ENCODE measurements at places on chromosomes 2 and 18.

DNA sequence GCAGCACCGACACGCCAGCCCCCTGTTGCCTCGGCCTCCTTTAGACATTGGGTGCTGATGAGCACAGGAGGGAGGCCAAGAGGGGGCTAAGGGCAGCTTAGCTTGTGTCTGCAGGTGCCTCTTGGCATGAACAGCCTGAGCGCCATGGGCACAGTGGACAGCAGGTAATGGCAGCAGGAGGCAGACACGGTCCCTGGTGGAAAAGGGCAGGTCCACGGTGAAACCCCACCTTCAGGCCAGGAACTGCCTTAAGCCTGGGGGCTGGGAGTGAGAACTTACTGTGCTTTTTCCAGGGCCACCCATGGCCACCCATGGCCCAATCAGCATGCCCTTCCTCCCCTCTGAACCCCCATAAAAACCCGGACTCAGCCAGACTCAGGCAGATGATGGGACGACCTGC lies 633.4 kb upstream of the TMEFF2 start:
- no peak for DNase-seq

DNA sequence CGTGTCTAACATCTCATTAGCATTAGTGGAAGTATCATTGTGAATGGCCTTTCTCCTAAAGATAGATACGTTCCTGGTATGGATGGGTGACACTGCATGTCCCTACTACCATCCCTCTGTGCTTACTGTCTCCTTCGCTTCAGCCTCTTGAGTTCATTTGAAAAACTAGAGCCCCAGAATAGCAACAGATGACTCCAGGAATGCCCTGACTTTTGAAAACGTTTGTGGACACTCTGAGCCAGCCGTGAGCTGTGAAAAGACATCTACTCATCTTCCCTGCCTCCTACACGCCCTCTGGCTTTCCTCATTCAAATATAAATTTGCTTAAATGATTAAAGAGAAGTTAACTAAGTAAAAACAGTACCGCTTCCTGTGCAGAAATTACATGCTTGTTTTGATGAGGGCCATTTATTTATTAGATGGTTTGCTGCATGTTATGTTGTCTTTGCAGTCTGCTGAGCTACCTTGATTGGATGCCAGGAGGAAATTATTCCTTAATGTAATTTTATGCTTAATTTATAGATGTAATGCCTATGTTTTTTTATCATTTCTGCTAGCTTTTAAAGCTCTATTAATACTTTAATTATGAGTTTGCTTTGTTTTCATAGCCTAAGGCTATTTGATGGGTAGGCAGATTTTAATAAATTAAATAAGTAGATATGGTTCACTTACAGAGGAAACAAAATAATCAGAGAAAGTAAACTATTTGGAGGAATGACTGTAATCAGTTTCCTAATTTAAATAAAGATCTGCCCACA lies 32.1 kb upstream of the MYO3B start:
- DNase-seq = no peak

- no peak for DNase-seq
Measured at GRCh38 chr18:13276530-13277520, 58.3 kb downstream of the LDLRAD4 start.

DNA sequence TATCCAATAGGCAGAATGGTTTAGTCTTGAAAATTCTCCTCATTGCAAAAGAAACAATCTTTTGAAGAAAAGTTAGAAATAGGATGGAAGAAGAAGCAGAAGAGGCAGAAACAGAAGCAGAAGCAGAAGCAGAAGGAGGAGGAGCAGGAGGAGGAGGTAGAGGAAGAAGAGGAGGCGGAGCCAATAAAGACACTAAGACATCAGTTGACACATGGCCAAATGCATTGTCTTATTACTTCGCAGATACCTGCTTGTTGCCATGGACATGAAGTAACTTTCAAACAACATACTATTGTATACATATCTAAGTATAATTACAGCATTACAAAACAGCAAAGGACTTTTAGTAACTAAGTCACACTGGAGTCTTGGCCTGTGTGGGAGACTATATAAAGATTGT lies 606.3 kb downstream of the METTL4 start:
- DNase-seq = no peak

GRCh38 chr2:175049661-175050060 lies 44.5 kb upstream of the CHN1 start:
- DNase-seq = no peak

GRCh38 chr2:199144546-199144945 lies 313.2 kb downstream of the SATB2 start:
- no peak for DNase-seq

- DNase-seq = no peak
Measured at GRCh38 chr2:71683070-71683469, 229.7 kb downstream of the DYSF start.

DNA sequence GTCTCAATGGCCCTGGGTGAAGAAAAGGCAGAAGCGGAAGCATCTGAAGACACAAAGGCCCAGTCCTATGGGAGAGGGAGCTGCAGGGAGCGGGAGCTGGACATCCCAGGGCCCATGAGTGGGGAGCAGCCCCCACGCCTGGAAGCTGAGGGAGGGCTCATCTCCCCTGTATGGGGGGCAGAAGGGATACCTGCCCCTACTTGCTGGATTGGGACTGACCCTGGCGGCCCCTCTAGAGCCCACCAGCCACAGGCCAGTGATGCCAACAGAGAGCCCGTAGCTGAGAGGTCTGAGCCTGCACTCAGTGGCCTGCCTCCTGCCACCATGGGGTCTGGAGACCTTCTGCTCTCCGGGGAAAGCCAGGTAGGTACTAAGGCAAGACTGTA lies 13.2 kb downstream of the CEP68 start:
- no peak for DNase-seq

DNA sequence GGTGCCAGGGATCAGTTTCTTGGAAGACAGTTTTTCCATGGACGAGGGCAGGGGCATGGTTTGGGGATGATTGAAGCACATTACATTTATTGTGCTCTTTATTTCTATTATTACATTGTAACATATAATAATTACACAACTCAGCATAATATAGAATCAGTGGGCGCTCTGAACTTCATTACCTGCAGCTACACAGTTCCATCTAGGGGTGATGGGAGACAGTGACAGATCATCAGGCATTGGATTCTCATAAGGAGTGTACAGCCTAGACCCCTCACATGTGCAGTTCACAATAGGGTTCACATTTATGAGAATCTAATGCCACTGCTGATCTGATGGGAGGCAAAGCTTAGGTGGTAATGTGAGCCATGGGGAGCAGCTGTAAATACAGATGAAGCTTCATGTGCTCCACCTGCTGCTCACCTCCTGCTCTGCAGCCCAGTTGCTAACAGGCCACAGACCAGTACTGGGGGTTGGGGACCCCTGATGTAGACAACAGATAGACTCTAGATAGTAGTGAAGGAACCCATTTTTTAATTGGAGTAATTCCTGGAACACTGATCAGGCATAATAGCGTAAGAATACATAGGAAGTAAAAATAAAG lies 41.5 kb upstream of the MC4R start:
- peak; percentile 24 for DNase-seq

DNA sequence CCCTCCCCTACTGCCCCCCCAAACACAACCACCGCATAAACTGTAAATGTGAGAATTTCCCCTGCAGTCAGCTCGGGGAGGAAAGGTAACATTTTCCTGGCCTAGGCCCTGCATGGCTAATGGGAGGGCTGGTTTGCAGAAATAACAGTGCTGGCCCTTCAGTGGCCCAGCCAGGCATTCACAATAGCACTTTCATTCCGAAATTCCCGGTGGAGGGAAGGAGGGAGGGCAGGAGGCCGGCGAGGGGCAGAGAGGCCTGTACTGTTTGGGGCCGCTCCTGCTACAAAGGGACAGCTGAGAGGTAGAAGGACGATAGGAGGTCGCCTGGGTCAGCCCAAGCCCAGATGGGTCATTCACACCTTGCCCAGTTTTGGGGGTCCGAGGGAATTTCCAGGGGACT lies 11.3 kb downstream of the CYP26B1 start:
- DNase-seq = no peak

DNA sequence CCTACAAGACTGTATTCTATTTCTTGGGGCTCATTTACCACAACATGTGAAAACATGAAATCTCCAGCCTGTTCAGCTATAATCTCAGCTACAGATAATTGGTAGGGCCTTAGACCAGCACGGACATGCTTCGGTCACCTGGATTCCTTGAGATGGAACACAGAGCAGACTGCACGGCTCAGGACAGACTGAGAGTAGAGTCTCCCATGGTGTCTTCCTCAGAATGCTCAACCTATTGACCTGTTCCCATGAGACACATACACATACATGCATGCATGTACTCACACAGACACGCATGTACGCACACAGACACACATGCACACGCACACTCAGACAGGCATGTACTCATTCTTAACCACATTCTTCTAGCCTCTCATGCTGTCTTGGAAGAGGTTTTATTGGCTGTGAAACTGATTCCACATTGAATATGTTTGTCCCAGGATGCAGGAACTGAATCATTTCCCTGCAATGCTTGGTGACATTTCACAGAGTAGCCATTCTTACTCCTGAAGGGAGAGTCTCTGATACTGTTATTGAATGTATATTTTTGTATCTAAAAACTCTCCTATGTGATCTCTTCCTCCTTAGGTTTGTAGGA lies 23.5 kb upstream of the BZW1 start:
- DNase-seq = peak; percentile 86

GRCh38 chr2:173858291-173858731 lies 106.9 kb downstream of the SP3 start:
- DNase-seq = no peak

- DNase-seq = no peak
Measured at GRCh38 chr2:162828545-162828944, 10.0 kb downstream of the KCNH7 start.

- DNase-seq = peak; percentile 79
Measured at GRCh38 chr2:223970343-223971128, 13.3 kb downstream of the MRPL44 start.

DNA sequence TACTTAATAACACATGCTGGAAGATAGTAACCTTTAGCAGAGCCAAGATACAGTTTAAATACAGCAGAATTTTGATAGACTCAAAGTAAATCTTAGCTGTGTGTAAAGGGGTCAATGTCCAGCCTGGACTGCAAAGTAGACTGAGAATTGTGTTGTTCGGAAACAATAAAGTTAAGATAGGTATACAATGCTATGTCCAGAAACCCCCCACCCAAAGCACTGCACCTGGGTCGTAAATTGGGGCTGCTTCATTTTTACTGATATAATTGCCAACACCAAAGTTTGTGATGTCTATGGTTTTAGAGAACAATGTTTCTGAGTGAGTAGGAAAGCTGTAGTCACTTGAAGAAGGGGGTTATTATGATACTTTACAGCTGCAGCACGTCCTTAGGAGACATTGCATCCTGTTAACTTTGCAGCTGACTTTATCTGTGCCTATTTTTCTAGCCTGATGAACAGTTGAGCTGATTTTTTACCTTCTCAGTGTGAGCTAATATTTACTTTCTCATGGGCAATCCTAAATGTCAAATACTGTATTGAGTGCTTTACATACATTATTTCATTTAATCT lies 4.3 kb upstream of the NCOA1 start:
- DNase-seq = no peak

- no peak for DNase-seq
Measured at GRCh38 chr18:55185391-55185790, 226.1 kb upstream of the CCDC68 start.

DNA sequence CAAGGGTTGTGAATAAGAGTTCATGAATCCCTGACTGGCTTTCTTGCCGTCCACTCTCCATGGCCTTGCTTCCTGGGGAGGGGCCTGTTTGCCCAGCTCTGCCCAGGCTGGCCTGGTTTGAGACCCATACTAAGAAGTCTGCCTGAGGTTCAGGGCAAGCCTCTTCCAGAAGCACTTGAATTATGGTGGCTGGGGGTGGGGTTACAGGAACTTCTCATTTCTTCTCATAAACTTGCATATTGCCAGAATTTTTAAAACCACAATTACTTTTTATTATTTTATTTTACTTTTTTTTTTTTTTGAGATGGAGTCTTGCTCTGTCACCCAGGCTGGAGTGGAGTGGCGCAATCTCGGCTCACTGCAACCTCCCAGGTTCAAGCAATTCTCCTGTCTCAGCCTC lies 42.0 kb downstream of the GORASP2 start:
- DNase-seq = no peak

- no peak for DNase-seq
Measured at GRCh38 chr2:136448432-136448831, 316.9 kb upstream of the THSD7B start.

DNA sequence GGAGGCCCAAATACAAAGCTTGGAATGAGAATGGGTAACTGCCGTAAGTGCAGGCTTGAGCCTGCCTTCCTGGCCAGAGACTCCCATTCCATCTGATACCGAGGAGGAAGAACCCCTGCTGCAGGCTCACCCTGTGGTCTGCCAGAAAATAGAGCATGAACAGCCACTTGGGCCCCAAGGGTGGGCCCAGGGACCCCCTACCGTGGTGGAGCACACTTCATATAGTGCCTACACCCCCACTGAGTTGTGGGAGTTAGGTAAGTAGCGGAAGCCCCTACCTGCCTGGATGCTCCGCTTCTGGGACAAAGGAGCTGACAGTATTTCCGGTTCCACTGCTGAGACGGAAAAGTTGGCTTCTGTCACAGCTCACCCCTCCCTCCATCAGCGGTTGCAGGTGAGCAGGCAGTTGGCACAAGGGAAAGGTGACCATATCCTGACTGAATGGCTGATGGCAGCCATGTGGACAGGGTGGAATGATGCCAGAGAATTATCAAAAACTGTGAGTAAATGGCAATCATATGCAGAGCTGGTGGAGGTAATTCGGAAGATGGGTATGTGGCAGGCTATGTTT lies 11.5 kb upstream of the C2orf42 start:
- no peak for DNase-seq

GRCh38 chr18:14922965-14923565 lies 175.1 kb downstream of the ANKRD30B start:
- no peak for DNase-seq

DNA sequence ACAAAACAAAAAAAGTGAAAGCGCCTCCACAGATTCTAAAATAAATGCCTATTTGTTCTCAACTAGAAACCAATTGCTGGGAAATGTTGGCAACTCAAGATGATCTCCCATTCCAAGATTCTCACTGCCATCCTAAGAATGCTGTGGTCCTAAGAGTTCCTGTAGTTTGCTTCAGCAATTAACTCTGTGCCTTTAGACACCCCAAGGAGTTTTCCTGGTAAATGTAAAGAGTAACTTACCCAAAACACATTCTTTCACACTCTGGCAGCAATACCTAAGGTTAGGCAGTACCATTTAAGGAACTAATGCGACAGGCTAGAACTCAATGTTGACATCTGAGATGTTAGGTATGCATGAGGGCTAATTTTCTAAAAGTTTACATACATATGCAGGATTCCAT lies 58.8 kb upstream of the TANK start:
- no peak for DNase-seq

- DNase-seq = peak; percentile 7
Measured at GRCh38 chr2:122100756-122101155, 345.3 kb downstream of the TSN start.

DNA sequence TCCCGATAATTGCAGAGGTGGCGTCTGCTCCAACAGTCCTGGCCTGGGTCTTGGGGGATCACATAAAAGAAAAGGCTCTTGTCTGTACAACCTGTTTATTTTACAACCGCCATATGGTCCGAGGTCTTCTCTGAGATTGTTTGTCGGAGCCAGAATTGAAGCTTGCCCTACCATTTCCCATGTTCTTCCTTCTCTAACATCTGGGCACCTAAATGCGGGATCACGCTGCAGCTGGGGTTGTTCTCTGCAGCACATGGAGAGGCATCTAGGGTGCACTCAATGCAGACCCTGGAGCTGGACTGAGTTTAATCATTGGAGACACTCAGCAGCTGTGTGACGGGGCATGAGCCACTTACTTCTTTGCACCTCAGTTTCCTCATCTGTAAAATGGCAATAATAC lies 107.7 kb downstream of the ACKR3 start:
- DNase-seq = no peak
